ENCODE measurements at places on chromosomes 5 and 9.

- no peak for DNase-seq
Observed at GRCh38 chr9:128411364-128412119, 9.1 kb upstream of the CERCAM start.

- no peak for DNase-seq
Observed at GRCh38 chr5:135239453-135240282, 159.4 kb downstream of the MACROH2A1 start.

- no peak for DNase-seq
Observed at GRCh38 chr5:33850100-33850594, 41.6 kb downstream of the ADAMTS12 start.

- no peak for DNase-seq
Observed at GRCh38 chr5:134131165-134131564, 16.7 kb downstream of the TCF7 start.
